ENCODE measurements at places on chromosomes 11 and 22.

DNA sequence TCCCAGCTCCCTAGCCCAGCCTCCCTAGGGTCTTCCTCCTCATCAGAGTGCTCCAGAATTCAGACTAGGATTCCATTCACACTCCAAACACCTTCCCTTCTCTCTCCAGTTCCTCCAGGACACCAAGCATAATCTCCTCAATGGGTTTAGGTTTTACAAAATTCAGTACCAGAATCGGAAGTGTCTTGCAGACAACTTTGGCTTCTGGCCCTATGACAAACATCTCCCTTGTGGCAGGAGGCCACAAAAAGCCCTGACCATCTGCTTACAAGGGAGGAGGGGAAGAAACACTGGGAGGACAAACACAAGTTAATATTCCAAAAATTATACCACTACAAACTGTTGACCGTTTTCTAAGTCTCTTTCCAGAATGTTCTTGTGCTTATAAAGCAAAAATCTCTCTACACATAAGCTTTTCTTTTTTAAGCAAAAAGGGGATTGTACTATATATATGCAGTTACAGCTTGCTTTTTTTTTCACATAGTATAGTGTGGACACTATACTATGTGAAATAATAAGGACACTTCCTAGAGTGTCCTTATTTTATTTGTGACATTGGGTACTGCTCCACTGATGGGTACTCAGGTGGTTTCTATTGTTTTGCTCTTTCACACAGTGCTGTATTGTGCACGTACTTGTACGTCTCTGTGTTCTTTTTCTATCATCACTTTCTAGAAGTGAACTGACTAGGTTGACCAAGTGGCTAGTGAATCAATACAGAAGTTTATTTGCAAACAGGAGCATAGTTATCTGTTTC is 78.7 kb downstream of the BDNF start:
- DNase-seq = no peak

DNA sequence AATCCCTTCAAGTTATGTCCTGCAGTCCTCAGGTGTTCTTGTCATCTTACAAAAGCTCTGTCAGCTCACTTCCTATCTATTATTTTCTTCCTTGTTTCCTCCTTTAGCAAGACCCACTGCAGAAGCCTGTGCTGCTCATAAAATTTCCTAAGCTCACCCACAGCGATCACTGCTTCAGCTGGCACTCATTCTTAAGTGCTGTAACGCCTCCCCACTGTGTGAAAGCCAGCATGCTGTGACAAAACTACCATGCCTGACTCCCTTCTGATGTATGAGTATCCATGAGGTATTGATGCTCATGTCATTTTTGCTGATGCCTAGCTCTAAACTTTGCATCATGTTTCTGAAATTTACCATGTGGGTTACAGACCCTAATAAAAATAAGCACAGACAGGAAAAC is 41.5 kb upstream of the CNTN5 start:
- DNase-seq = no peak

GRCh38 chr22:36852056-36852973 is 8.5 kb upstream of the NCF4 start:
- DNase-seq = no peak

DNA sequence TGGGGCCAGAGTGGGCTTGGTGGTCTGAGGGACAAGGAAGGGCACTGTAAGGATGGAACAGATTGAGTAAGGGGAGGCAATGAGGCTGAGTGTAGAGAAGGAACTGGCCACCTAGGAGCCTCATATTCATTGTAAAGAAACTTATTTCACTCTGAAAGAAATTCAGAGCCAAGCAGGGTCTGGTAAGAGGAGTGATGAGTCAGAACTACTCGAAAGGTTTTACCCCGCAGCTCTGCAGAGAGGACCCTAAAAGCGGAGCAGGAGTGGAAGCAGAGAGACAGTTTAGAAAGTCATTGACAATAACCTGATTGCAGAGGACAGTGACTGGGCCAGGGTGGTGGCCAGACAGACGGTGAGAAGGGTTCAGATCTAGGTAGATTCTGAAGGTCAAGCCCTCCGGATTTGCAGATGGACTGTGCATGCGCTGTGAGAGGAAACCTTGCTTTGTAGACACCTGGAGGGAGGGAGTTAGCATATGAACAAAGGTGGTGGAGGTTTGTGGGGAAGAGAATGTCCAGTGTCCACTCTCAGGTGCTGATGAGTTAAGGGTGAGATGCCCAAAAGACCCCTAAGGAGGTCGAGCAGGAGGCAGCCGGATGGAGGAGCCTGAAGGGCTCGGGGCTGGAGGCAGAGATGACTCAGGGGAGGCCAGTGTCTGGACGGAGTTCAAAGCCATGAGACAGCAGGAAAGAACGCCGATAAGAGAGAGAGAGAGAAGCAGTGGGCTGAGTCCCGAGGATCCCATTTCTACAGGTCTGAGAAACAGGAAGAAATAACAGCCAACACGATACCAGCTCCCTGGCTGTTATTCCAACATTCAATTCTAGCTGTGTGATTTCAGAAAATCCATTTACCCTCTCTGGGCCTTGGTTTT is 546.0 kb downstream of the BRD1 start:
- no peak for DNase-seq

- no peak for DNase-seq
Measured at GRCh38 chr22:42262964-42263363, 7.5 kb downstream of the TCF20 start.

GRCh38 chr22:19395276-19395675 is 36.3 kb downstream of the HIRA start:
- no peak for DNase-seq

GRCh38 chr11:109275931-109276330 is 146.1 kb upstream of the C11orf87 start:
- no peak for DNase-seq

- DNase-seq = no peak
Measured at GRCh38 chr11:8336356-8337129, 72.9 kb upstream of the LMO1 start.
